ENCODE measurements at places on chromosomes 12 and 14.

GRCh38 chr14:81772381-81772780 lies 238.7 kb upstream of the SEL1L start:
- no peak for DNase-seq

DNA sequence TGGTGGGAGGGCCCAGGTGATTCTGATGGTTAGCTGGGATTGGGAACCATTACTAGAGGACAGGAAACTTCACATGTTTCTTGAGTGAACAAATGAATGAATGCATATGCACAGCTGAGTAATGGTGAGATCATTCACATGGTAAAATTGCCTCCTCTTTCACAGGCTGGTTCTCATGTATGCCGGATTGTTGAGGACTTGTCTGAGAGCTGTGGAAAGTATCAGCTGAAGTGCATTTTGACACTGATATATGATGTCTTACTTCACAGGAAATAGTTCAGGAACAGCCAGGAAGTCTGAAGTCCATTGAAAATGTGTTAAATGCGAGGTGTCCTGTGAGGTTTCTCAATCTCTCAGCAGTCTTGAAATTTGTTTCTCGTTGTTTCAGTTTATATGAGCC lies 77.6 kb upstream of the DACT1 start:
- DNase-seq = no peak

DNA sequence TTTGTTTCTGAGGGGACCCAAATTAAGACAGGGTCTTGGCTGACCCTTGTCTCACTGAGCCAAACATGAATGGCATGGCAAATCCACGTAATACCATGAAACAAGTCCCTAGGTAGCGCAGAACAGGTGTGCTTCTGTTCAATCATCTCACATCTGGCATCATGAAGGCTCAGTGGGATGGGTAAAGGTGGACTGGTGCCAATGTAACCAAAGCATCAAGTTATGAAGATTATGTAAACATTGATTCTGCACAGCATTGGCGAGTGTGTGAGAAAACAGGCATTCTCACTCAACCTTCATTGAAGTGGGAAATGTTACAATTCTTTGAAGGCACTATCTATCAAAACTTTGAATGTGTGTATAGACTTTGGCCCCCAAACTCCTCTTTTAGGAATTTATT lies 41.9 kb downstream of the PTGER2 start:
- no peak for DNase-seq

DNA sequence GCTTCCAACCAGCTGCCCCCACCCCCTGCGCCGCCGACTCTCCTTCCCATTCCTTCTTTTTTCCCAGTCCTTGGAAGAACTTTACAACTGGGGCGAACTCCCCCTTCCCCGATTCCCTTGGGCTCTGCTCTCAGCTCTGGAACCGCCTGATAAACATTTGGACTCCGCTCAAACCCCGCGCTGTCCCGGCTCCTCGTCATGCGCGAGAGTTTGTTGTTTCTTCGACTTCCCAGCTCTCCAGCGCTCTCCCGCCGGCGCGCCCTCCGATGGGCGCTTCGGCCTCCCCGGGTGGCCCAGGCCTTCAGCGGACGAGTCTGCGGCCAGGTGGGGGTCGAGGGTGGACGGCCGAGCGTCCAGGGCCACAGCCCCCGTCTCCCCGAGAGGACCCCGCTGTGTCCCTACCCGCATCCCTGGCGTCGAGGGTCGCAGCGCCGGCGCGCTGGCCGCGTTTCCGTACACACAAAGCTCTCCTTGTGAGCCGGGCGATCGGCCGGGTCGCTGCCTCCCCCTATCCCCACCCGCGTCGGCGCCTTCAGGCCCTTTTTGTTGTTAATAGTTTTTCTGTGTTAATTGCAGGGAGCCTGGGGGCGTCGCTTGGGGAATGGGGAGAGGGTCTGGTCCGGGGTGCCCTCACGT lies 847 bp downstream of the MMP14 start:
- DNase-seq = peak; percentile 25

DNA sequence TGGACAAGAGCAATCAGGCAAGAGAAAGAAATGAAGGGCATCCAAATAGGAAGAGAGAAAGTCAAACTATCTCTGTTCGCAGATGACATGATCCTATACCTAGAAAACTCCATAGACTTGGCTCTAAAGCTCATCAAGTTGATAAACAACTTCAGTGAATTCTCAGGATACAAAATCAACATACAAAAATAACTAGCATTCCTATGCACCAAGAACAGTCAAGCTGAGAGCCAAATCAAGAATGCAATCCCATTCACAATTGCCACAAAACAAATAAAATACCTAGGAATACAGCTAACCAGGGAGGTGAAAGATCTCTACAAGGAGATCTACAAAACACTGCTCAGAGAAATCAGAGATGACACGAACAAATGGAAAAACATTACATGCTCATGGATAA lies 417.5 kb upstream of the ATP2B1 start:
- DNase-seq = no peak

- no peak for DNase-seq
Measured at GRCh38 chr12:76542908-76543307, 16.7 kb downstream of the OSBPL8 start.

GRCh38 chr14:54877703-54878021 lies 25.0 kb downstream of the GCH1 start:
- DNase-seq = no peak

DNA sequence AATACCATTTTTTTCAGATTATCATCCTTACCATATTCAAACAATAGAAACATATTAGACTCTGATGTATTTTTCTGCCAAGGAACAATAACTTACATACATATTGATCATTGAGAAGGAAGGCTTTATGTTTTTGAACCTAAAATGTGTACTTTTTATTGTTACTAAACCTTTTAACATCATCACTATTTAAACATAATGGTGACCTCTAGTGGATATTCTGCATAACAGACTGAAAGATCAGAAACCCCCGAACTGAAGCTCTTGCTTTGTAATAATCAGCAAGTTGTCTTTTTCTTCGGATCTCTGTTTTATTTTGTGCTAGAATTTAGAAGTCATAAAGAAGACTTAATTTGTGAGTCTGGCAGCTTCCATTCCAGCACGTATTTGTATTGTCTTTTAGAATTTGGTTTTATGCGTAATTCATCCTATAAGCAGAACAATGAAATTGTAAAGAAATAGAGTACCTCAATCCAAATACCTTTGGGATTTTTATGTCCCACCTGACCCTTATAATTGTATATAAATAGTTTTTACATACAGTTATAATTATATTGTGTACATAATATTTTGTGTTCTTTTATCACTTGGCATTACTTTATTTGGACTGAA lies 125.9 kb upstream of the ATF1 start:
- DNase-seq = peak; percentile 76

DNA sequence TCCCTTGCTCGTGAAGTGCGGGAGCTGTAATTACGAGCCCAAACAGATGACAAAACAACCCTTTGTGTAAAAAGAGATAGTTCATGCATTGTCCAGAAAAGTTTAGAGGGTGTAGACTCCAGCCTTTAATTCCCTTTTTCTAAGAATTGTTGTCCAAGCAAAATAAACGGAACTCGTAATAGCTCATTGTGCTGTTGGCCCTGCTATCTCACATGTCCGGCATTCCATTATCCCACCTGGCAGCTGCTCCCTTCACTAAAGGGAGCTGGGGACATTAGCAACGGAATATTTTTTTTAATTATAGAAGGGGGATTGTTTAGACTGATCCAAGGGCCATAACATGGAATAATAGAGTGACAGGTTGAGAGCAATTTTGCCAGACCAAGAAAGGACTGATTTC lies 277.5 kb upstream of the TBX3 start:
- DNase-seq = no peak

- DNase-seq = no peak
Measured at GRCh38 chr12:29582677-29583272, 85.3 kb upstream of the OVCH1 start.

GRCh38 chr14:101230161-101230850 lies 326.8 kb upstream of the RTL1 start:
- no peak for DNase-seq

Data from midbrain (tissue), 1 donor.